ENCODE measurements at places on chromosomes 7 and 10.

DNA sequence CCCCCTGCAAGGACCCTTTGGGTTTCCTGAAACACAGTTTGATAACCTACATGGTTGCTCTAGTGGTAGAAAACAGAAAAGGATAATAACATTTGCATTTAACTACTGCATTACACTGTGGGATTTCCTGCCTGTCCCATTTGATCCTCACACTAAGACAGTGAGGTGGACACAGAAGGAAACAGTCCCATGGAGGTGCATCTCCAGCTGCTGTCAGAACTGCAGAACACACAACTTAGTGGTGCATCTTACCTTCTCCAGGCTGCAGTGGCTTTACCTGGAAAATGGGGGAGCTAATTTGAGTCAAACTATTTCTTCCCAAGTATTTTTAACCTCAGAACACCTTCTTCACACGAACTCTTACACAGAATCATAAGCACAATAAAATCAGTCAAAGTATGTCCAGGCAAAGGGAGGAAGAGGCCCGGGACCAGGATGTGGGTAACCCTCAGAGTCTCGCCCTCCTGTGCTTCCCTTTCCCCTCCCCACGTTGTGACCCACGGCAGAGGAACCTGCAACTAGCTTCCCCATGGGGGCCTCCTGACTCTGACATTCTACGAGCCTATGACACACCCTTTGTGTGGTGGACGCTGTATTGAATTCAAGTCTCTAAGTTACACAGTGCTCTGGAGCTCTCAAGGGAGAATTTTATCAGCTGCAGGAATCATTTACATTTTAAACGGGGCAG is 33.7 kb downstream of the SCRN1 start:
- DNase-seq = no peak

DNA sequence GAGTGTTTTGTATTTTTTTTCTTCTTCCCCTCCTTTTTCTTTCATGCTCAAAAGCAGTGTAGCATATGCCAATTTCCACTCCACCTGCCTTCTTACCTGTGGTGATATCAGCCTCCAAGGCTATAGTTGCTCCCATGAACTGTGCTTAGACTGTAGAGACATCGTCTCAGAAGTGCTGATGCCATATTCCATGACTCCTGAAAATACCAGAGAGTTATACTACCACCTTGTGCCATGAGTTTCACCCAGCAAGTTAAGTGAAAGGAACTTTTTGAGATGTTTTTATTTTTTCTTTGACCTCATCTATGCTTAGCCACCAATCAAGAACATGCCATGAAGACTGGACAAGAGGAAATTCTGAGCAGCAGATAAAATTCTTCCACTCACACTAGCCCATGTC is 142.8 kb upstream of the SEMA3E start:
- no peak for DNase-seq

- DNase-seq = no peak
These were observed 108.1 kb downstream of the SNX10 start for GRCh38 chr7:26399736-26400135.

DNA sequence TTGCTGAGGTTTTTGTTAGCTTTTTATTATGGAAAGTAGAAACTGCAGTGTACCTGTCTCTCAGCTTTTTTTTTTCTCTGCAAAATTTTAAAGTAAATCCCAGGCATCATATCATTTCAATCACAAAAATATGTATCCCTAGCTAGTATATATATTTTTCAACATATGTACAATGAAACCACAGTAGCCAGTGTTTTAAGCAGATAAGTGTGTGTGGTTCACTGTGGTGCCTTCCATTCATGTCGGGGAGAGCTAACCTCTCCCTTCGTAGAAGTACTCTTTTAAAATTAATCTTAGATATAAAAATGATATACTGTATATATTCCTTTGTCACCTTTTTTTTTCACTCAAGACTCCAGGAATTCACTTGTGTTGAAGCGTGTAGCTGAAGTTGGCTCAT is 22.7 kb downstream of the CUL1 start:
- DNase-seq = no peak

DNA sequence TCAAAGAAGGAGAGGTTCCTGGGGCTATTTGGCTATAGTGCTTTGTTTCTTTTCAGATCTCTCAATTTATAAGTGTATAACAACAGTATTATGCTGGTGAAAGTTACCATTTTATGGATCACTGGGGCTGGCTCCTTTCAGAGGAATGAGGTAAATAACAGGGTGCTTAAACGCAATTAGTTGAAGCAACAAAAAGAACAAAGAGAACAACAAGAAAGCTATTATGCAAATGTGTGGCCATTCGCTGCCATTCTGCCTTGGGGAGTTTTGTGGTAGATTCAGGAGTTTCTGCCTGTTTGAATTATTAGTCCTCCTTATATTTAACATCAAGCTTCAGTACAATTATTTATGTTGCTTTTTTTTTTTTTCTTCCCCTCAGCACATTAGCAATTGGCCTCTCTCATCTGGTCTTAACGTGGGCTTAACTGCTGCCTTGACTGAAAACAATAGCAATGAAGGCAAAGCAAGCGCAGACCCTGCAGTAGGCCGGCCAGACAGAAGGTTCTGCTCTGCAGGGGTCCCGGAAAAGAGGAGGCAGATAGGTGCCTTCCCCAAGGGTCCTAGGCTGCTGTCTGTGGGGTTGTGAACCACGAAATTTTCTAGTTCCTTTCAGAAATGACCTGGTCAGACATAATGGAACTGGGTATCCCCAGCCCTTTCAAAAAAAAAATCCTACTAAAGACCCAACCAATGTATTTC is 339.9 kb upstream of the PODXL start:
- no peak for DNase-seq

DNA sequence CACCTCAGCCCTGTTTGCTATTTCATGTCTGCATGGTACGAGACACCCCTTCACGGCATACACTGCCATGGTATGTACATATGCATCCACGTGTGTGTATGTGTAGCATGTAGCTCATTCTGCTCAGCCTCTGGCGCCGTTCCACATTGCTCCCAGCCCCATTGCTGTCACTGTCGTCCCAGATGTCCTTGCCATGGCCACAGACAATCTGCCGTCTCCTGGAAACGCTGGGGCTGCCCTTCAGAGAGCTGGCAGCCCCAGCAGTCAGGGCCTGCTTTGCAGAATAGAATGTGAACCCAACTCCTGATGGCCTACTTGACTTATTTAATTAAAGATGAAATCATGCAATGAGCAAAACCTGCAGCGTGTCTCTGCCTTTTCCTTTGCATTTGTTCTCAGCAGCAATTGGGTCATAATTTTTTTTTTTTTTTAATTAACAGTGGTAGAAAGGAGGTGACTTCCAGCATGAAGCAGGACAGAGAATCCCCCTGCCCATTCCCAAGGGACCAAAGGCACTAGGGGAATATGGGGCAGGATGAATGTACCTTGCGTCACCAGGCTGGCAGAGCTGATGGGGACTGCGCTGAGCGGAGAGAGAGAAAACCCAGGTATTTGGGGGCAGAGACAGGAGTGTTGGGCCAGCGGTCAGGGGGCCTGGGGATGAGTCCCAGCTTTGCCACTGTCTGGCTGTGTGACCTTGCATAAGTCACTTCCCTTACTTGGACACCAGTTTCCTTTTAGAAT is 49.2 kb downstream of the CHST3 start:
- no peak for DNase-seq

- DNase-seq = no peak
These were observed 33.6 kb downstream of the DNMBP start for GRCh38 chr10:99975942-99976809.

GRCh38 chr10:88187472-88187871 is 324.0 kb downstream of the PTEN start:
- no peak for DNase-seq

- DNase-seq = no peak
These were observed 44.5 kb upstream of the AP5Z1 start for GRCh38 chr7:4730971-4731370.

- DNase-seq = no peak
These were observed 66.9 kb downstream of the MLLT10 start for GRCh38 chr10:21600804-21601433.

DNA sequence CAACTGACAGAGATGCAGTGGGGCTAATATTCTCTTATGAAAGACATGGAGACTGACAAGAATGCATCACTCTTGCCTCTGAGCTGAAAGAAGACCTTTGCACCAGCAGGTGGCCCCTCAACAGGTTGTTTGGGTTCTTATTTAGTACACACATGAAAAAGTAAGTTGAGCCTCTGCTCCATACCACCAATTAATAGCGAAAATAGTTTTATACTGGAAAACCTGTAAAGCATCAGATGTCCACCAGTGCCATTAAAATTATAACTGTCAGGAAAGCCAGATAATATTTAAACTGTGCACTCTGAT is 26.3 kb upstream of the FAM13C start:
- DNase-seq = no peak

DNA sequence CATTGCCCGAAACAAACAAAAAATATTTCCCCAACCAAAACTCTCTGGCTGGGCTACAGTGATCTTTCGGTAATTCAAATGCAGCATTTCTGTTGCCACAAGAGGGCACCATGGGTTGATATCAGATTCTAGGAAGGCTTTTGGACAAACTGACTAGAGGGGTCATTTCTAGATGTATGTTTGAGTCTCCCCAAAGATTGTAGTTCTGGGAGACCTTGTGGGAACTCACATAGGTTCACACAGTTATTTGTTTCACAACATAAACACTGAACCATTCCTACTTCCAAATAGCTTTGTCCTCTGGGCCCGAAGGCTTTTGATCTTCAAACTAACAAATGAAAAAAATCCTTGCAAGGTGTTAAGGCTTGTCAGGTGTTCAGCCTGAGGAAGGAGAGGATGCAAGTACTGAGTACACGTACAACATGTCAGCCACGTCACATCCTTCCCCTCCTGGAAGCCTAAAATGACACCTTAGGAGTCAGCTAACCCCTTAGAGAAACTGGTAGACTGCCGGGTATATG is 37.0 kb upstream of the IL15RA start:
- no peak for DNase-seq

Data from coronary artery (tissue), 2 donors.